ENCODE measurements at places on chromosomes 7 and 10.

GRCh38 chr10:116704926-116705325 is 37.4 kb downstream of the HSPA12A start:
- no peak for DNase-seq

DNA sequence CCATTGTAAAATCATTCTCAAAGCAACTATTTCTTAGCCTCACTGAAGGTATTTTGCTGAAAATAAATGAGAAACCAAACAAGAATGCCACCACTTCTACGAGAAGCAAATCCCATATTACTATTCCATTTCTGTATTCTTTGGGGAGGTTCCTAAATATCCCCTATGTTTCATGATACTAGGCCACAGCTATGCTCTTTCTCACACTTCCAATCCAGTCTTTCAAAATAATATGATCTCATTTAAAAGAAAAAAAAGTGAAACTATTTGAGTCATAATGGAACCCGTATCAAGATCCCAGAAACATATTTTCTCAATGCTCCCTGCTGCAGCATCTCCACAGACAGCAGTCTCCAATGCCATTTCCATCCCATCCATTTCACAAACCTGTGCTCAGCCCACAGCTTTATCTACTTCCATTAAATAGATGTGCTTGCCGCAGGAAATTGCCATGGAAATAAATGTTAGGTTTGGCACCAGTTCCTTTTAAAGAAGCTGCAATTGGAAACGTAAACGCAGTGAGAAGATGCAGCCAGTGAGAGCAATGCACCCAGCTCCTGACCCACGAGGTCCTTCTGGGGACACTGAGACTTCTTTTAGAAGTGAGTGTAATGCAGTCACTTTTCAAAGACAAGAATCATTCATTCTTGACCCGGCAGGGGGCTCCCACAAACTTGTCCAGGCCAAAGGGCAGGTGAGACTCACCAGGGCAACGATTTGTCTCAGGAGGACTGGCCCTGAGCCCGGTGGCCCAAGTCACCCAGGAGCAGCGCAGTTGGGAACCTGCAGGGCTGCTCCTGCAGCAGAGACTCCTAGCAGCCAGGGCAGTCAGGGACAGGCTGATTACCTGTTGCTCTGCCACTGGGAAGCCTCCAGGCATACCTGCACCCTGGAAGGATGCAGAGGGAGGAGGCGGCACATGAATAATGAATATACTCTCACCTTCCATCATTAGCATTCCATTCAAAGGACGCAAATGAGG is 99.6 kb downstream of the C10orf90 start:
- DNase-seq = no peak

- no peak for DNase-seq
These were observed 155.4 kb downstream of the ATE1 start for GRCh38 chr10:121772406-121772805.

DNA sequence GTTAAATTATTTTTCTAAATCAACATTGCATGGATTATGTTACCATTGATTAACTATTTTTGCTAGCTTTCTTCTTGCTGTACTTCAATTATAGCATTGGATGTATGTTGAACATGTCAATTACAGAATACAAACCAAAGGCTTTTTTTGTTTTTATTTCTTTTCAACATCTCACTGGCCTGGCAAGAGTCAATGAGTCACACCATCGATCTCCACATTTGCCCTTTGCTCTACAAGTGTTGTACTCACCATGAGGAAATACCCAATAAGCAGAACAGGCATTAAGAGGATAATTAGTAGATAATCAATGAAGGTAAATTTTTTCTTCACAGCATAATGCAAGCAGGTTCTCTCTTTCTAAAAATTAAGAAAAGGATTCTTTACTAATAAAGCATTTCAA is 23.3 kb downstream of the ANKRD22 start:
- no peak for DNase-seq

DNA sequence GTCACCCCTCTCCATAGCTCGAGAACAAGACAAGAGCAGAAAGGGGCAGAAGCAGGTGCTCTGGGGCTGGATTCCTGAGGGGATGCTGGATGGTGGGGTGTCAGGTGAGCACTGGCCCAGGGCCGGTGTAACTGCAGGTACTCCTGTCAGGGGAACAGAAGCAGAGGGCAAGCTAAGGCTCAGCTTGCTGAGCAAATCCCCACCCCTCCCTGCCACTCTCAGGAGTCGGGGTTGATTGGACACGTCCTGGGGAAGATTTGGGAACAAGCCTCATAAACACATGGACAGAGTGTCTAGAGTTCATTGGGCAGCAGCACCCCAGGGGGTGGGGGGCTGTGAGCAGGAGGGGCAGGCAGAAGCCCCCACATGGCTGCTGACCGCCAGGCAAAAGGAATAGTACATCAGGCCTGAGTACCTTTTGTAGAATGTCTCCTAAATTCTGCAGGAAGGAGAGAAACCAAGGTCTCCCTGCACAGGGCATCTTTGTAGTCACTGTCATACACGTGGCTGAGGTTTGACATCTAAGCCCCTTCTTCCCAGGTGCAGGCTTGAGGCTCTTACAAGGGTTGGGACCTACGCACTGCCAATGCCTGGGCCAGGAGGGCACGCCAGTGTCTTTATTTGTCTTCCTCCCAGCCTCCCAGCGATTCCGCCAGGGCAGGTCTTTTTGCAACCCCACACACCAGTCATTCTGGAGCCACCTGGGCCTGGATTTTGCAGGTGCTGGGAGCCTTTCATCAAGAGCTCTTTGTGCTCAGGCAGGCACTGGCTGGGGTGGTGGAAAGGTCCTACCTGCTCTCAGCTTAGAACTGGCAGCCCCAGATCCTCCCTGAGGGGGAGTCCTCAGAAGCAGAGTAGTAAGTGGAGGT is 2.8 kb downstream of the CALML3 start:
- no peak for DNase-seq

GRCh38 chr10:44458671-44459413 is 73.9 kb upstream of the CXCL12 start:
- DNase-seq = no peak

DNA sequence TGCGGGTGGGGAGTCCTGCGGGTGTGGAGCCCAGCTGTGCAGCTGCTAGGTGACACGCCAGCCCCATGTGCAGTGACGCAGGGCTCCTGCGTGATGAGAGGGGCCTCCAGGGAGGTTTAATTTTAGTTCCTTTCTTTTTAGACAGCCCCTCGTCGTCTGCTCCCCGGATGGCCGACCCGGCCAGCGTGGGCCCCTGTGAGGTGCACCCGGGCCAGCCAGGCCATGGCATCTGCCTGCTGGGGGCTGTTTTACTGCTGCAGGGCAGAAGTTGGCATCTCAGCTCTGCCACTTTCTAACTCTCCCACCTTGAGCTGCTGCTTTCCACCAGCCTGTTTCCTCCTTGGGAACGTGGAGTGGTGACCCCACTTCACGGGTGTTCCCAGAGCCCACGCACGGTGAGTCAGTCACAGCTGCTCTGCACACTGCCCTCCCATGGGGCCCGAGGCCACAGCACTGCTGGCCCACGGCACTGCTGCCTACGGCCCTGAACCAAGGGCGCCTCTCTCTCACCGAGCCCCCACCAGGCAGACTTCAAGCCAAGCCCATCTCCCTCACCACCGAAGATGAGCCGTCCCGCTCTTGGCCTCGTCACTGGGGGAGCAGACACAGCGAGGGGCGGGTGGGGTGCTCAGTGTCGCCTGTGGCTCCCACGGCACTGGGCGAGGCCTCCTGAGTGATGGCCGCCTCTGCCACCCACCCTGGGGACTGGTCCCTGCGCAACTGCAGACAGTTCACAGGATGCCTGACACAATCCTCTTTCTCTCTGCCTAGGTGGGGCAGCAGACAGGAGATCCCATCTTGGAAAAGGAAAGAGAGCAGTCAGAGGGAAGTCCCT is 21.3 kb downstream of the CYP2W1 start:
- DNase-seq = no peak

GRCh38 chr10:117892681-117893220 is 154.0 kb downstream of the RAB11FIP2 start:
- DNase-seq = no peak

DNA sequence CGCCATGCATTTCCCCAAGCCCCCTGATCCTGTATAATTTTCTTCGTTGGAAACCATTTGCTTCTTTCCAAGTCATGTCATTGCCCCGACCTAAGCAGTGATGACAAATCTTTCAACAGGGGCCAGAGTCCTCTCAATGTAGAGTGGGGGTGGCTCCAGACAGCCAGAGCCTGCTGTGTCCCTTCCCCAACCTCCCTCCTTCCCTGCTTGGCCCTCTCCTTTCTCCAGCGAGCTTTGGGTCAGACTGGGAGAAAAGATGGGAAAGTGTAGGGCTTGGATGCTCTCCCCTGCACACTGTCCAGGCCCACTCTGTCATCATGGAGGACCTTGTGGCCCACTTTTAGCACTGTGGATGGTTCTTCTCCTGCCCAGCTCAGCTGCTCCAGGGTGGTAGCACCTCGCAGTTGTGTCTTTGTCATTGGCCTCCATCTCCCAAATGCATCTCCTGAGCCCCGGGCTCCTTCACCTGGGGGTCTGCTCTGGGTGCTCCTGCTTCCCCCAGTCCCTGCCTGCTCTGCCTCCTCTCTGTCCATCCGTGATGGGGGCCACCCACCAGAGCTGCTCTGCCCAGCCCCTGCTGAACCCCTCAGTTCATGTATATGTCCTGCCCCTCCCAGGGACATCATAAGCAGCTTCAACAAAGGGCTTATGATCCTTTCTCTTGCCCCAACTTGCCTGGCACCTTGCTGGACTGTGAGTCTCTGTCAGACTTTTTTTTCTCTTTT is 37.5 kb downstream of the BTBD16 start:
- no peak for DNase-seq

GRCh38 chr7:1232103-1232466 is 587 bp upstream of the UNCX start:
- DNase-seq = no peak

DNA sequence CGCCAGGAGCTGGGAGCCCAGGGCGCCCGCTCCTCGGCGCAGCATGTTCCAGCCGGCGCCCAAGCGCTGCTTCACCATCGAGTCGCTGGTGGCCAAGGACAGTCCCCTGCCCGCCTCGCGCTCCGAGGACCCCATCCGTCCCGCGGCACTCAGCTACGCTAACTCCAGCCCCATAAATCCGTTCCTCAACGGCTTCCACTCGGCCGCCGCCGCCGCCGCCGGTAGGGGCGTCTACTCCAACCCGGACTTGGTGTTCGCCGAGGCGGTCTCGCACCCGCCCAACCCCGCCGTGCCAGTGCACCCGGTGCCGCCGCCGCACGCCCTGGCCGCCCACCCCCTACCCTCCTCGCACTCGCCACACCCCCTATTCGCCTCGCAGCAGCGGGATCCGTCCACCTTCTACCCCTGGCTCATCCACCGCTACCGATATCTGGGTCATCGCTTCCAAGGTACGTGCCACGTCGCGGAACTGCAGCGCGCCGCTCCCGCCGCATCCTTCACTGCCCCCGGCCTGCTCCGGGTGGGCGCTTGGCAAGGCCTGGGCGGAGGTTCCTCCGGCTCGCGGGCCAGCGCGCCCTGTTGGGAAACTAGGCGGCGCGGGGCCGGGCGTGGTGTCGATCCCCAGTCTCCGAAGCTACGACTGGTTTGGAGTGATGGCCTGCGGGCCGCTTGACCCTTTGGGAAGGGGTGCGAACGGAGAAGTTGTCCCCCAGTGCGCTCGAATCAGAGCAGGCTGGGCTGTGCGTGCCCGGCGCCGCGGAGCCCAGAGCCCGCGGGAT is 868 bp downstream of the EMX2 start:
- DNase-seq = no peak

- no peak for DNase-seq
These were observed 1.6 kb upstream of the COL13A1 start for GRCh38 chr10:69800109-69800508.
